ENCODE measurements at places on chromosomes 5 and 9.

- DNase-seq = no peak
These were observed 4.6 kb downstream of the SIT1 start for GRCh38 chr9:35646153-35646532.

DNA sequence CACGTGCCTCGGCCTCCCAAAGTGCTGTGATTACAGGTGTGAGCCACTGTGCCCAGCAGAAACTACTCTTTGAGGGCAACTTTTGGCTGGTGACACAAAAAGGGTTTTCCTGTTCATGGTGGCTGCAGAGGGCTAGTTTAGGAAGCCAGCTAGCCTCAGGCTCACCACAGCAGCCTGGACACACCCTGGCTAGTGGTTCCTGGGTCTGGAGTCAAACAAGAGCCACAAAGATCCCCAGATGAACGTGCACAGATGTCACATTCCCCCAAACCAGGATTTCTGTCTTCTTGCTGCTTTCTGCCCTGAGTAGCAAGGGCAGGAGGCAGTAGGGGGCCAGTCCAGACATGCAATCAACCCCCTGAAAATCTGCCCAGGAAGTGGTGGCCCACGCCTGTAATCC, 6.8 kb downstream of the HBEGF start:
- no peak for DNase-seq

GRCh38 chr5:163489055-163489744, 16.2 kb upstream of the MAT2B start:
- no peak for DNase-seq

GRCh38 chr5:149510136-149510535, 41.1 kb downstream of the CSNK1A1 start:
- DNase-seq = no peak

GRCh38 chr5:147073098-147073497, 161.7 kb upstream of the STK32A start:
- no peak for DNase-seq

Measured in GM18507 (cell line).